ENCODE measurements at places on chromosomes 4 and X.

DNA sequence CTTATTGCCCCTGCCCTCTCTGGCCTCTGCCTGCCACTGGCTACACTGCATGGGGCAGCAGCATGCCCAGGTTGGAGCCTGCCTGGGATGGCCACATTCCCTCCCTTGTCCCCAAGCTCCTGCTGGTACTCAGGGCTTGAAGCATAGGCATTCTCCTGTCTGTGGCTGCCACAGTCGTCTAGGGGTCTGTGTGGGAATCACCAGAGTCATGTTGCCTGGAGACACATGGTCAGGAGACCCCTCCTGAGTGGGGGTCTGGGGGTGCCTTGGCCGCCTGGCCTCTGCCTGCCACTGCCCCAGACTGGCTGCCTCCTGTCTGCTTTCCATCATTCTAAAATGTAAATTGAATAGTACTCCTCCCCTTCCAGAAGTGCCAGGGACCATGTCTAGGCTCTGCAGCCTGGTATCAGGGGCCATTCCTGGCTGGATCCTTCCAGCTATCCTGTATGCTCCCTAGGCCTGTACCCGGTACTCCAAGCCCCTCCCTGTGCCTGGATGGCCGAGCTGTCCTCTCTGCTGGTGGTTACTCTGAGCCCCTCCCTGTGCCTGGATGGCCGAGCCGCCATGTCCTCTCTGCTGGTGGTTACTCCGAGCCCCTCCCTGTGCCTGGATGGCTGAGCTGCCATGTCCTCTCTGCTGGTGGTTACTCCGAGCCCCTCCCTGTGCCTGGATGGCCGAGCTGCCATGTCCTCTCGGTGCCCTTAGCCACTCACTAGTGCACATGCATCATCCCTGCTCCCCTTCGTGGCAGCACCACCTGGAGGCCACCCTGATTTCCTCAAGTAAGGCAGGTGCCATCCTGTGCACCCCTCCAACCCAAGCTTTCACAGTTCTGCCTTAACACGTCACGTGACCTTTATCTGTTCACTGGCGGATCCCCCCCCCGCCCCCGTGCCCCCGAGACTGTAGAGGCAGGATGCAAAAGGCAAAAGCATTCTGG, 5.5 kb upstream of the NKX1-1 start:
- no peak for DNase-seq

DNA sequence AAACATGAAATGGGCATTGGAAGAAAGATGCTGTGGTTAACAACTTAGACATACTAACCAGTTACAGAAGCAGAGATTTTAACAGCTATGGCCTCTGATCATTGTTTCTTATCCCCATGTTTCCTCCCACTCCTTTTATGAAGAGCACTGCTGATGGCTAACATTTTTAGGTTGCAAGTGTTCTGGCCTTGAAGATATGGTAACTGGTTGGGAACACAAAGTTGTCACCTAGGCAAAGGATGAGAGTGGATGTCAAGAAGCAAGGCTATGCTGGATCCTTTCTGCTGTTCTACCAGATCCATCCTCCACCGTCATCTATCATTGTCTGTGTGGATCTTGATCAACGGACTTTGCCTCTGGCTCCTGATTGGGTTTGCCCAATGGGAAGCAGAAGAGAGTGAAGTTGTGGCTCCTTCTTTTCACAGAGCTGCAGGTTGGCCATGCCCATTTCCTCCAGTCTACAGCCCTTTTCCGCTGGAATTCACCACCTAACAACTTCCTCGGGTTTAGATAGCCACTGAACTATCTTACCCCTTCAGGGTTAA, 48.9 kb upstream of the SPP1 start:
- DNase-seq: no peak

DNA sequence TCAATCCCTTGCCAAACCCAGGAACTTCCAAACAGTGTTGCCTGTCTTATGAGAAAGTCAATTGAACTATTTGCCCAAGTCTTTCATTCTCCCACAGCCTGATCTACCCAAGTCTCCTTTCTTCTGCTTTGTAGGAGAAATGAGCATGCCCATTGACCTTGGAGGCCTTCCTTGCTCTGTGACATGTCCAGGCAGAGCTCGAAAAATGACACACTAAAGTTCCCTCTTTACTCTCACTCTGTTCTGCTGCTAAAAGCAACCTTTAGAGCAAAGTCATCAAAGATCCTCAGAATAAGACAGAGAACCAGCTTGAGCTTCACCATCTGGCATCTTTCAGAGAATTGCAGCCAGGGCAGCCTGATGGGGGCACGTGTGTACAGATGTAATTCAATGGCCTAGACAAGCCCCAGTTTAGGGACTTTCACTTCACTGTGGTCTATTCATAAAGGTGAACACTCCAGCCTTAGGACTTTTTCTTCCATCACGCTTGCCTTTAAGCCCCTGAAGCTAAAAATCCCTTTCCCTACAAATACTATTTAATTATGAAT, 136.4 kb downstream of the AMELX start:
- no peak for DNase-seq

DNA sequence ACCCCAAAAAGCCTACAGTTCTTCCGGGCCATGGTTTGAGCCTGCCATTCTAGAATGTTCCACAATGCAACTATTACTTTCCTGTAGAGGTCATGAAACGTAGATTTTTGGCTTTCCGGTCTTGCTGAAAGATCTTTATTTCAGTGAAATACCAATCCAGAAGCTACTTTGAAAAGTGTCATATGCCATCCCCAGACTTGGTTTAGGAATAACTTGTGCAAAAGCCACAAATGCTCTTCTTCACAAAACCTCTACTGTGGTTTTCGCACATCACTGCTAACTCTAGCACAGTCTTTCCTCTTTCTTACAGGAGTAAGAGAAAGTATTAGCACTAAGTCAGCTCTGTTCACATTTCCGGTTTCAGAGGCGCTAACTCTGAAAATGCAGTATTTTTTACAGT, 12.7 kb upstream of the CD40LG start:
- DNase-seq: no peak

DNA sequence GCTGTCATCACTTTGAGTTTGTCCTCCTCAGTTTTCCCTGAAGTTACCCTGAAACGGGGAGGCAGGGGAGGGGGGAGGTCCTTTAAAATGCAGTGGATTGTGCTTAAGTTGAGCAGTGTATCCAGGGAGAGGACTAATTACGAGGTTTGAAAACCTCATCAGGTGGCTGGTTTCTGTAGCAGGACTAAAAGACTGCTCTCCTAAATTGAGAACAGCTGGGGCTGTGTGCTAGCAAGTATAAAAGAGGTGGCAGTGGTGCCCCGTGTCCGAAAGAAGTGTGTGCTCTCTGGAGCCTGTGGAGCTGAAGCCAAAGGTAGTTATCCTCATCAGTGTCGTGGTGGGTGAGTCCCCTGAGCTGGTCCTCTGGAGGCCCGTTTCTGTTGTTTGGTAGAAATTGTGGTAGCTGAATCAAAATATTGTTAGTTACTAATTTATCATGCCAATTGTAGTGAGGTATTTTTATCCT, 37.2 kb upstream of the CYP2U1 start:
- no peak for DNase-seq

DNA sequence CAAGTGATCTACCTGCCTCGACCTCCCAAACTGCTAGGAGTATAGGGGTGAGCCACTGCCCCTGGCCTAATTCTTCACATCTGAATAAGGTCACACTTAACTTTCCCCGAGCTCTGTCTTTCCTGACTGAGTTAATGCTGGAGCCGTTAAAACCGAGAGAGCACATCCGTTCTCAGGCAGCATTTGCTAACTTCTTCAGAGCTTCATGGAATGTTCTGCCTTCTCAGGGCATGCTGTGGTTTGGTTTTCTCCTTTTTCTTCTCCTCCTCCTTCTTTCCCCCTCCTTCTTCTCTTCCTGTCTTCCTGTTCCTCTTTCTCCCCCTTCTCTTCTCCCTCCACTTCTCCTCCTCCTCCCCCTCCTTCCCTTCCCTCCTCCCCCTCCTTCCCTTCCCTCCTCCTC, 119.9 kb downstream of the ASMT start:
- DNase-seq: no peak

DNA sequence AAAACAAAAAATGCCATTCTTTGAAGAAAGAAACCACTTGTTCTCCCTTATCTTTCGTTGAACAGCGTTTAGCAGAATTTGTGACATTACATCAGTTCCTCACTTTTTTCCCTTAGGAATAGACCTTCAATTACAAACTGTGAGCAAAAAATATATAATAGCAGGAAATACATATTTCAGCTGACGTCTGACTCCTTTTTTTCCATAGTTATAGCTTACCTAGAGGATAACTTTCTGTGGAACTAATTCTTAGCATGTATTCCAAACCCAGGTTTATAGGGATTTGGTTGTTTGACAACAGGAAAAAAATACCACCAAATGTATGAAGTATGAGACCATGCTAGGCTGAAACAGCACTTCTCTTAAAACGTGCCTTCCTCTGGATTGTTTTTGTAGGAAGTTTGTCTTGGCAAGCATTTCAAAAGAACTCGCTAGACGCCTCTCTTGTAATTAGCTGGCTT, 2.0 kb upstream of the LIMCH1 start:
- DNase-seq: no peak

GRCh38 chrX:111778591-111778990, 97.4 kb upstream of the TRPC5OS start:
- DNase-seq: no peak

DNA sequence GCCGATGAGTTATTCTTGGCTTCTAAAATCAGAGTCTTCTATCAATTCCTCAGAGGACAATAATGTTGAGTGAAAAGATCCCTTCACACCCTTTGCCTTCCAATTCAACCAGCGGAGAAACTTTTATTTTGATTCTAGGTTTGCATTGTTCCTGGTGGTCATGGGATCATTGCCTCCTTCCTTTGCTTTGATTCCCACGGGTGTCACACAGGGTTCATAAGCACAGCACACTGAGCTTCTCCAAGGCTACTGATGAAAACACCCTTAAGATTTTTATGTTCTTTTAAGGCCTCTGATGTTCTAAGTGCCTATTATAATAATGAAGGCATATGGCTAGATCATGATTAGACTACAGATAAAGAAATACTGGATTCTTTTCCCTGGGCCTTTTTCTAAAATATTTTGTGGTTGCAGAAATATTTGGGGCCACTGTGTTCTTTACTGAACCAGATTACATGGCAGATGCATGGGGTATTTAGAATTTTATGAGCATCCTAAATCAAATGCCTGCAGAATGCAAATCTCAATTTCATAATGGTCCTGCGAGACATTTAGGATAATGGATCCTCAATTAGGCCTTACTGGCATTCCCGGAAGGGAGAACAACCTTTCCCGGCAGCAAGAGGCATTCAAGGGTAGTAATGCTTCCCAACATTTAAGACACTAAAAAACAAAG, 43.9 kb upstream of the FGFBP2 start:
- DNase-seq: no peak

GRCh38 chr4:152033621-152034020, 272.8 kb upstream of the GATB start:
- DNase-seq: no peak

DNA sequence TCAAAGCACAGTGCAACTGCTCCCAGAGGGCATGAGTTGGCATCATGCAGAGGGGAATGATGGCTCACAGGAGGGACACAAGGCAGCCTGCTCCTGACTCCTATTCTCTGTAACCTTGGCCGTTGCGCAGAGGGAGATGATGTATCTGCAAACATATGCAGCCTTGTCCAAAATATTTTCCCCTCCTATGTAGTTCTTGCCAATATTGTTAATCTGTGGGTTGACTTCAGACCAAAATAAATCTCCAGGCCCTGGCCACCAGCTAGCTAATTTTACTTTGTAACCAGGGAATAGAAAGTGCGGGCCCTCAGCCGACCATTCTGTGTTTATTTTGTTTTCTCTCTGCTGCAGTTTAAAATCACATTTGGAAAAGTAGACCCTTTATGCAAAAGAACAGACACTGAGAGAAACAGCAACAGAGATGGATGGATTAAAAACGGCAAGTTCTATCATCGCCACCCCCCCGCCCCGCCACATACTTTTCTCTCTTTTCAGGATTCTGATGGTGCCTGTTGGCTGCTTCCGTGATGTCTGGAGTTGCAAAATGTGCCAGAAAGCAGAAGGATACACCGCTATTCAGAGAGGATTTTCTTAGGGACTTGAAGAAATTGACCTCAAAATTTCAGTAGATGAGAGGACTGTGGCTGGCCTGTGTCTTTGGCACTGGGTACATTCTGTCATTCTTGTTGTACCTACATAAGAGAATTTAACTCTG, 185.3 kb upstream of the BCOR start:
- DNase-seq: no peak

DNA sequence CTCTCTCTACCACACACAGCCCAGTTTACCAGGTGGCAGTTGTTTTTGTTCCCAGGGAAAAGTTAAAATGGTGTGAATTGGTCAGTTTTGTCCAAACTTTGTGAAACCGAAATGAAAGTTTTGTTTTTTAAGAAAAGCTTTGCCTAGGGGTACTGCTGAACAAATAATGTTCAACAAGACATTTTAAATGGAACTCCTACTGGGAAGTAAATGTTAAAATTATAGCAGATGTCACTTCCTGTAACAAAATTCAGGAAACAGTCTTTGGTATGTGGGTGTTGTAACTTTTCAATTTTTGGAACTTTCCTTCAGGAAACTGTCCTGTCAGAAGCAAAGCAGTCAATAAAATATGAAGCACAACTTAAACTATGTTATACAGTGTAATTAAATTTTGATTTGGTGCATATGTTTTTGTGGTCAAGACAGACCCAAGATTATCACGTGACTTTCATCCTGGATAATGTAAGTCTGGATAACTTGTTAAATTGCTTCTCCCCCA, 79.5 kb downstream of the AFF1 start:
- DNase-seq: no peak

- DNase-seq: no peak
Measured at GRCh38 chr4:120874792-120875774, 47.4 kb downstream of the PRDM5 start.

DNA sequence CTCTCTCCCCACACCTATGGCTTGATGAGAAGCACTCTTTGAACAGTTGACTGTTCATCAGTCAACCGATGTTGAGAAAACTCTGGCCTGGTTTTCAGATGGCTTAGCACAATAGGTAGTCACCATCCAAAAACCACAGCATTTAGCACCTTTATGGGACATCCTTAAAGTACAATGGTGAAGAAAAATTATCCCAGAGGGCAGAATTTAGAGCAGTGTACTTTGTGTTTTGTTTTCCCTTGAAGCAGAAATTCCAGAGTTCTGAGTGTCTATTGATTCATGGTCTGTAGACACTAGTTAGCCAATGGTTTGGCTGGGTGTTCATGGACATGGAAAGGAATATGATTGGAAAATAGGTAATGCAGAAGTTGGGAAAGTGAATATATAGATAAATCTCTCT, 487.0 kb downstream of the PDHA2 start:
- no peak for DNase-seq

DNA sequence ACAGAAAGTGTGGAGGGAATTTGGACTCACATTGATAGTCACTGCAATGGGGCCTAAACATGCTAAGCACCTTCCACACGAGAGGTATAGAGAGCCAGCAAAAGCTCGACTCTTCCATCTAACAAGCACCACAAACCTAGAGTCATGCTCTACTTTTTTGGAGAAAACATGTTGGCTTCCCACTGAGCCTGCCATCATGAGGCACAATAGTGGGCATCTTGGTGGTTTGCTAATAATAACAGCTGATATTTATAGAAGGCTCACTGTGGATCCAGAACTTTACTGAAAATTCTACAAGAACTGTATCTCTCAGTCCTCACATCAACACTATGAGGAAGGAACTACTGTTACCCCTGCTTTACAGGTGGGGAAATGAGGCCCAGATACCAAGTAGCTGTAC, 26.6 kb downstream of the MAML3 start:
- no peak for DNase-seq
